ENCODE measurements at places on chromosomes 5 and 9.

DNA sequence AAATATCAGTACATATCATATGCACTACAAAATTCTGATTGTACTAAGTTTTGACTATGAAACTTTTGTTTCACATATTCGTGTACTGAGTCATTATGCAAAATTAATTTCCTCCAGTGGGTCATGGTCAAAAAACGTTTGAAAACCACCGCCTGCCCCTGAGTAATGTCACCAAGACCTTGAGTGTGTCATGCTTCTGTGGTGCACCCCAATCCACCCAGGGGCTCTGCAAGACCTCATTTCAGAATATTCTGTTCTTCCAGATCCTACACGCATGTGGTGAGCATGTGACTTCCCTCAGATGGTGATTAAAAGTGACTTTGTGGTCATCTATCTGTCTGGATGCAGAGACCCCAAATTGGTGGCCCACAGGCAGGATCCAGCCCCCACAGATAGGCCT, 31.0 kb downstream of the ABLIM3 start:
- DNase-seq, result no peak

DNA sequence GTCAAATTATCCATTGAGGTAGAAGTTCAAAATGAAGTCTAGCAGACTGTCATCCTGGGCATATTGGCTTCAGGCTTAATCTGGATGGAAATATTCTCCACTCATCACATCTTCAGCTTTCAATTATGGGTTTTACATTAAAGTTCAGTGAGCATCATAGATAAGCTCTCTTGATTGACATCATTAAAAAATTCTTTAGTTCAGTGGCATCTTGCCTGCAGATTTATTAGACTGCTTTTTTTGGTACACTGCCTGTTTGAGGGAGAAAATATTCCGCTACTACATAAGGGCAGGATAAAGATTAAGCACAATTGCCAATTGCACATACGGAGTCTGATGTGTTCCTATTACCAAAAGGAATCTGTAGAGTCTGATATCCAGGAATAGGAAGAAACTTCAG, 2353.8 kb downstream of the MAT2B start:
- no peak for DNase-seq

GRCh38 chr5:179222246-179223017, 122.8 kb downstream of the ADAMTS2 start:
- DNase-seq, result no peak

DNA sequence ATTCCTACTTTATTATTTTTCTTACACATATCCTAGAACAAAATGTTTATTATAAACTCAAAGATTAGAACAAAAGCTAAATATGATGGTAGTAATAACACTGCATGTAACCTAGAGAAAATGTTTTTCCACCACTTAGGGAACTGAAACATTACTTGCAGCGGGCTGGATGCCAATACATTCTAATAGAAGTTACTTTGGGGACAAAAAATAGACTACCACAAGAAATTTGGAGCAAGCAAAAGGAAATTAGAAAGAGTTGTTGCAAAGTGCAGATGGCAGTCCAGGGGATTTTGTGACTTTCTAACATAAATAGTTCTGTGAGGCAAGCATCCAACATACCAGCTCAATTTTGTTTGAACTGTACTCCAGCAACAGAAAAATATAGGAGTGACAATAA, 255.3 kb upstream of the GRIN3A start:
- no peak for DNase-seq

DNA sequence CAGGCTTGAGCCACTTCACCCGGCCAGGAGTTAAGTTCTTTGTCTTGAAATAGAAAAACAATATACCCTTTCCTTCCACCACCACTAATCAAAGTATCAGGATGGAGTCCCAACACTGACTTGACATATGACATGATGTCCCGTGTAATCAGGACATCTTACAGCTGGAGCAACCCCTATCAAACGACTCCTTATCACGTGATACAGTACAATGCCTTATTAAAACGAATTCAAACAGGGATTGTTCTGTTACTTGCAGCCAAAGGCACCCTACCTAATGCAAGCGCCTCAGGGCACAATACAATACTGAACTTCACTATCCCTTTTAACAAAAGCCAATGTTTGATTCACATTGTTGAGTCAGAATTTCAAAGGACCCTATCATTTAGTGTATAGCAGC, 261.3 kb downstream of the SLIT3 start:
- no peak for DNase-seq

DNA sequence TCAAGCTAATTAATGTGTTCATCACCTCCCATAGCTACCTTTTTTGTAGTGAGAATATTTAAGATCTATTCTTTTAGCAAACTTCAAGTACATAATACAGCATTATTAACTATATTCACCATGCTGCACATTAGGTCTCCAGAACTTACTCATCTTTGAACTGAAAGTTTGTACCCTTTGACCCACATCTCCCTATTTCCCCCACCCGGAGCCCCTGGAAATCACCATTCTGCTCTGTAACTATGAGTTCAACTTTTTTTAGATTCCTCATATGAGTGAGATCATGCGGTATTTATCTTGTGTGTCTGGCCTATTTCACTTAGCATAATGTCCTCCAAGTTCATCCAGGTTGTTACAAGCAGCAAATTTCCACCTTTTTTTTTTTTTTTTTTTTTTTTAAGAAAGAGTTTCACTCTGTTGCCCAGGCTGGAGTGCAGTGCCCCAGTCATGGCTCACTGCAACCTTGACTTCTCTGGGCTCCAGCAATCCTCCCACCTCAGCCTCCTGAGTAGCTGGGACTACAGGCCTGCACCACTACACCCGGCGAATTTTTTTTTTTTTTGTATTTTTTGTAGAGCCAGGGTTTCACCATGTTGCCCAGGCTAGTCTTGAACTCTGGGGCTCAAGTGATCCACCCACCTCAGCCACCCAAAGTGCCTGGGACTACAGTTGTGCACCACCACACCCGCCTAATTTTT, 100.4 kb upstream of the SAP30L start:
- DNase-seq, result no peak

GRCh38 chr9:79221084-79221483, 350.7 kb upstream of the TLE4 start:
- no peak for DNase-seq

DNA sequence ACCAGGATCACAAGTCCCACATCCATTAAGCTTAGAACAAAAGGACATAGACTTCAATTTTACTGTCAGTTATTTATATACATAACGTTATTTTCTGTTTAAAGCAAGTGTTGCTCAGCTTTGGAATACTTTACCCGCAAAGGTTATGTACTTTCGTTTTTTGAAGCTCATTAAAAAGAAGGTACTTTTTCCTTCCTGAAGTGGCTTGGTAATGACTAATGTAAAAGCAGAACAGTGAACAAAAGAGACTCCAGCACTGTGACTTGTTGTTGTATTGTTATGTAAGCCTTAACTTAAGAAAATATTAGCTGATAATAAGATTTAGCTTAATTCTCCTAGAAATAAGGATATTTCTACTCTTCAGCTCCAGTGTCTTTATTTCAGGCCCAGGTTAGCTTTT, 97.3 kb upstream of the SLCO6A1 start:
- DNase-seq, result peak; percentile 11

GRCh38 chr5:19790829-19791466, 197.1 kb downstream of the CDH18 start:
- no peak for DNase-seq

DNA sequence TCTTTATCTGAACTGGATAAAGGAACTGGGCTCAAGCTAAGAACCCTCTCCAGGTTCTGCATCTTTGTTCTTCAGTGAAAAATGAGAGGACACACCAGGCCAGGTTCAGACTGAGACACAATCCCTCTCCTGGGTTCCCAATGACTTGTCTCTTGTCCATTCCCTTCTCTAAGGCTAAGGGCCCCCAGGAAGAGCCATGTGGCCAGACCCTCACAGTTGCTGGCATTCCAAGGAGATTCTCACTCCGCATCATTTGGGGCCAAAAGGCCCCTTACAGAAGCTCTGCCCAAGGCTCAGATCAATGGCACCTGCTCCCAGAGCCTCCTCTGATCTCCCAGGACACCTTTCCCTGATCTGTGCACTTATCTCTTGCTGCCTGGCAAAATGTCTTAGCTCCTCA, 4.9 kb downstream of the IL4 start:
- no peak for DNase-seq

- DNase-seq, result peak; percentile 54
Observed at GRCh38 chr5:171629628-171630349, 155.8 kb upstream of the SMIM23 start.

DNA sequence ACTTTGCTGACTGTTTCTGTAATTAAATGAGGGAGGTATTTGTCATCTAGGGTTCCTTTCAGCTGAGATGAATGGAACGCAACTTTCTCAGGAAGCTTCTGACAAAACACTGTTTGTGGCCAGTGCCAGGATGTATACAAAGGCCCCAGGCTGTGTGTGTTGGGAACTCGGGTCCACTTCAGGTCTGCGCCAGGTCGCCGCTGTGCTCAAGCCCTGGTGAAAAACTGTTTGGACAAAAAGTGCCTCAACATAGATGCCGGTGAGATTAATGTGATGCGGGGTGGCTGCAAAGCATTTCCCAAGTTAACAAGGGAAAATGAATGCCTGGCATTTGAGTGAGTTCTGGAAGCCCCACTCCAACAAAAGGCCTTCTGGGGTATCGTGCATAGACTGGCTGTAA, 156.4 kb downstream of the GABBR2 start:
- no peak for DNase-seq

GRCh38 chr5:7391814-7392692, 3.9 kb upstream of the ADCY2 start:
- no peak for DNase-seq

- DNase-seq, result no peak
Observed at GRCh38 chr5:109412981-109413402, 3.2 kb upstream of the PJA2 start.

DNA sequence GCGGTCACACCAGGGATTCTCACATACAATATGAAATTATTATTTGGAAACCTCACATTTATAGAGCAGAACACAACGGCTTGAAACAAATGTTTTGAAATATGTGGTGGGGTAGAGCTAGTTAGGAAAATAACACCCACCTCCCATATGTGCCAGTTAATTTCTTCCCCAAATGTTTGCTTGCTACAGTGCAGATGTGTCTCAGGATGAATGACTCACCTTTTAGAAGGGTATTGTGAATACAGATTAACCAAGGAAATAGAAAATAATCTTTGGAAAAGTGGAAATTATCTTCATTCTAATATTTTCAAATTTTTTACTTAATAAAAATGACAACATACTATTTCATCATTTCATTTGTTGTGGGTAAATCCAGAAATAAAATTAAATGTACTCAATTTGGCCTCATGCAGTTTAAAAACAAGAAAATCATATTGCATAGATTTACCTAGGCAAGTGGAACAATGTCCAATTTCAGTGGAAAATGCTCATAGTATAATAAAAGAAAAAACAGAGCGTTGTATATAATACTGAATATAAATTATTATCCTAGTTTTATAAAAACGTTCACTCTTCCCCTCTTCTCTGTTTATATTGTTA, 39.3 kb upstream of the RICTOR start:
- DNase-seq, result no peak

- no peak for DNase-seq
Observed at GRCh38 chr9:114813717-114814418, 8.0 kb upstream of the TNFSF15 start.

GRCh38 chr5:168020542-168021294, 270.7 kb upstream of the WWC1 start:
- peak; percentile 1 for DNase-seq

GRCh38 chr9:21381448-21382339, 3.5 kb downstream of the IFNA2 start:
- peak; percentile 96 for DNase-seq

- DNase-seq, result no peak
Observed at GRCh38 chr9:123365881-123366528, 10.0 kb downstream of the CRB2 start.

DNA sequence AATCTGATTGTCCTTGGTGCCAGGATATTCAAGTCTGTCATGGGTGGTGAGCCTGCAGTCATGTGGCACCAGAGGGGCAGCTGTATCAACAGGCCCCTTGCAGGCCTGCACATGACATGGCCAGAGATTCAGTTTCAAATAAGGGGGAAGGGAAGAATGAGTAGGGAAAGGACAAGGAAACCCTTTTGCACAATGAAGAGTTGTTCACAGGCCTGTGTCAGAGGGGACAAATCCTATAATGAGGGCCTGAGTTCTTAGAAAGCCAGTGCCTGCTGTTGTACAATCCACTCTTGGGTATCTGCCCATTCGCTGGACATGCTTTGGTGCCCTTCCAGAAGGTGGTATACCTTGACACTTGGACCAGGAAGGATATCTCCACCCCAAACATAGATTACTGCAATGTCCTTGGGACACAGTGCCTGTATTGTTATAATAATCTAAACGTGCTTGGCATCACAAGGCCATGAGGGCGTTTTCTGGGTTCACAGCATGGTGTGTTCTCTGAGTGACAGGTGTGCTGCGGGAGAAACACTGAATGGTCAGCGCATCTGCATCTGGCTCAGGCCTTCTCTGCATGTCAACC, 1.9 kb upstream of the TMEM171 start:
- no peak for DNase-seq

- DNase-seq, result peak; percentile 8
Observed at GRCh38 chr5:146340260-146341081, 1.8 kb downstream of the POU4F3 start.

- DNase-seq, result no peak
Observed at GRCh38 chr5:136213919-136214493, 21.0 kb upstream of the SMIM32 start.

DNA sequence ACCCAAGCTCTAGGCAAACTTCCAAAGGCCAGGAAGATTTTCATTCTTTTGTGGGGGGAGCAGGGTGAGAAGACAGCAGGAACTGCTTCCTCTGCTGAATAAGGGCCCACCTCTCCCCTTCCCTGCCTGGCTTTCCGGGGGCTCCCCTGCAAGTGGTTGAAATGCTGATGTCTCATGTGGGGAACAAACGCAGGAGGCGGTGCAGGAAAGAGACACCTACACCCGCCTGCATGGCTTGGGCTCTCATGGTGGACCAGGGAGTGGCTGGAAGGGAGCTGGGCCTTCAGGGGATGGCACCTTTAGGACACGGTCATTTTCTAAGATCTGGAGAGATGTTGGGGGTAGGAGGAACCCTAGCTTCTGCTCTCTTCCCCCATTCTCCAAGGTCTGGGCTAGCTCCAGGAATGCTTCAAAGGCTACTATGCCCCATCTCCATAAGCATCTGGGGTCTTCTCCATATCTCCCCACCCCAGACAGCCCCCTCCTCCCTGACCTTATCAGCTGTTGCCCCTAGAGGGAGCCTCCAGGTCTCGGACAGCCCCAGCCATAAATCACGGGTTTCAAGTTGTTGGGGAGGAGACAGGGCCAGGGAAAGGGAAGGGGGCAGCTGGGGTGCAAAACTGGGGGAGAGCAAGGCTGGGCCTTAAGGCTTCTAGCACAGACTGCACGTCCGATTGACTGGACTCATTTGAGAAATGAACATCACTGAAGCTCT, 76.6 kb downstream of the PSD2 start:
- no peak for DNase-seq
